ENCODE measurements at places on chromosomes 3 and 15.

GRCh38 chr15:31352339-31352751 is 25.7 kb downstream of the KLF13 start:
- DNase-seq: no peak

- no peak for DNase-seq
Measured at GRCh38 chr3:170826047-170826446, 43.9 kb downstream of the RPL22L1 start.

DNA sequence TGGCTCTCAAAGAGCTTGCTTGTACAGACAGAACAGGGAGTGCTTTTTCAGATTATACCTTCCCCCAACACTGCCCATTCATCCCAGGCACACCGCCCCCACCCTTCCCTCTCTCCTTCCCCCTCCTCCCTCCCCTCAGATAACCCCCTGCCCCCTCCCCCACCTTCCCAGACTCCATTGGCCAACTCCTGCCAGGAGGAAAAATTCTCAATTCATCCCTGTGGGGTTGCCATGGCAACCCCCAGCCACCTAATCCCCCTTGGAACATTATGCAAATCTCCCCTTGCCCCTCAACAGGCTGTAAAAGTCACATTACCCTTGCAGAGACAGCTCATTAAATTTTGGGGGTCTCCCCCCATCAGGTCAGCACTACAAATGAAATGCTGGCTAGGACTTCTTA is 14.3 kb downstream of the TLE3 start:
- DNase-seq: no peak

DNA sequence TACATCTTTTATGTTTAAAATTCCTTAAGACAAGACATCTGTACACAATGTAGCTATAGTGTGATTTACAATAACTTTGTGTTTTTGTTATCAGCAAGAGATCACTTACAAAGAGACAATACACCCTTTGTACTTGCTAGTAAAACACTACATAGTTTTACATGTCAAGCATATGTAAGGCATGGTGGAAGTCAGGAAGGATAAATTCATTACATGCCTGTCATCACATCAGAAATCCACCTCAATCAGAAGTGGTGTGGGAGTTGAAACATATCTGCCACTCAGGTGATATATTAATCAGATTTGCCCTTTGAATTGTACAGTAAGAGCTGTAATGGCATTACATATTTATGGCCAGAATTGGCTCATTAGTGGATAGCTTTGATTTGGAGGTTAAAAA is 95.5 kb downstream of the MBNL1 start:
- DNase-seq: no peak

- DNase-seq: peak; percentile 56
Measured at GRCh38 chr3:192772240-192772894, 45.0 kb upstream of the FGF12 start.

DNA sequence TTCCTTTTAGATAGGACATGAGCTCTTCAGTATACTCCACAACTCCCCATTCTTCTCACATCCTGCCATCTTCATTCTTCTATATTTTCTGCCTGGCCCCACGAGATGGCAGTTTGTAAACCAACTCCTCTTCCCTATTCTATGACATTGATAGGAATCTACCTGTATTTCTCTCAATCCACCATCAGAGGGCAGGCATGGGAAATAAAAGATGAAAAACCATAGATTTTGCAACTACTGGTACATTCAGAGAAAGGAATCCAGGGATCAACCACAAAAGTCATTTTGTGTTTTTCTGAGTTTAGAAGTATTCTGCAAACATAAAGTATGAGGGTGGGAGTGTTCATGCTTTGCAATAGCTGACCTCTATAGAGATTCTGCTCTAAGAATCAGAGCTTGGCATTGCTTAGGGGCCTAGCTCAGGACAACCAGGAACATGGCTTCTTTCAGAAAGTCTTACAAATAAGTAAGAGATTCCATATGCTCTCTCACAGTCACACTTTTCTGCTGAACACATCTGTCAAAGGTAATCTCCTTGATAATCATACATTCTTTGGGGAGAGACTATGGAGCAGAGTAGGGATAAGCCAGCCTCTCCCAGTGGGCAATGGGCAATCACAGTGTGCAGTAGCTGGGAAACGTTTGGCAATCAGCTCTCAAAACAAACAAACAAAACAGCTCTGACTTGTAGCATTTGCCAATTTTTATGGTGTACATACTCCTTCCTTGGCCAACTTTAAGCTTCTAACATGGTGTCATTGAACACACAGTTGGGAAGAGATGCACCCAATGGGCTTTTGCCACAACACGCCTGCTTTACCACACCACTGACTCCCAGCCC is 43.1 kb upstream of the SLC25A36 start:
- DNase-seq: peak; percentile 70

GRCh38 chr3:129690406-129690805 is 83.9 kb upstream of the PLXND1 start:
- DNase-seq: peak; percentile 58

DNA sequence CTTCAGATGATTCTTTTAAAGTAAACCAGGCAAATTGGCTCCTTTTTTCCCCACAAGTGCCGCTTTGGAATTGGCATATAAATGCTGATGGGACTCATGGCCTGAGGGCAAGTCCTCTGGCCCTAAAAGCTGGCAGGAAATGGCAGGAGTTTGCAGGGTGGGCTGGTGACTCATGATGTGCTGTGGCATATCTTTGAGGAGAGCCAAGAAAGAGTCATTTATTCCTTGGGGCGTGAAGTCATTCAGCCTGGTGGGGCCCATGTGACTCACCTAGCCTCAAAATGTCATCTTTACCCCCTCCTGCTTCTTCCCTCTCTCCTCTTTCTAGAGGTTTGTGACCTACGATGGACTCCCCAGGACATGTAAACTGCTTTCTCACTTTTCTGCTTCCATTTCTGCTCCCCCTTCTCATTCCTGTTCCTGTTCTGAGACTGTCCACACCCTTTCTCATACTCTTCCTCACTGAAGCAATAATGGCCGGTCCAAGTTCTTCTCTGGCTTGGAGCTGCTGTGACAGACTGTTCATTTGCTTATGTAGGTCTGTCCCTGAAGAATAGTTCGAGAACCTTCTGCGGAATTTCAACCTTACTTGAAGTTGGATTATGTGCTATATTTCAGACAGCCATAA is 326.1 kb downstream of the SATB1 start:
- DNase-seq: no peak
